H54 (cell line): ENCODE measurements at places on chromosomes 7 and 10.

GRCh38 chr7:16594676-16595075 lies 50.9 kb downstream of the ANKMY2 start:
- no peak for DNase-seq

GRCh38 chr10:30789806-30790205 lies 160.3 kb upstream of the LYZL2 start:
- no peak for DNase-seq

DNA sequence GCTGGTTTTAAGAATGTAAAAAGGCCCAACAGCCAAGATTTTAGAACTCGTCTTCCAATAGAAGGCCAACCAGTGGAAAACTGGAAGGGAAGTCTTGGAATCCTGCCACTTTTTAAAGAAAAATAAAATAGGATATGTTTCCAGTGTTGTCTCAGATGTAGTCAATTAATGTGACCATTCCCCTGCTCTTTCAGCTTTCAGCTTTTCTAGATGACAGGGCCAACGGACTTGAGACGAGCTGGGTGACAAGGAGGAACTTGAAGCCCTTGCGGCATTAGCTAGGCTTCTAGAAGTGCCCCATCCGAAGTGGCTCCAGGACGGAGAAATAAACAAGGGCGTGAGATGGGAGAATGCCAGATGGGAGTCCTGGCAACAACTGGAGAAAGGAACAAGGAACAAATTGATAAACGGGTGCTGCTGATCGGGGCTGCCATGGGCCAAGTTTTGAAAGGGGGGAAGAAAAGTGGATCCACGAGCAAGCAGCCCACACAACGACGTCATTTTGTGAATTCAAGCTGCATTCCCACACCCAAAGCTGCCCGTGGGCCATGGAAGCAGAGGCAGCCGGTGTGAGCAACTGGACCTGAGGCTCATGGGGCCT lies 42.3 kb downstream of the CTBP2 start:
- no peak for DNase-seq

DNA sequence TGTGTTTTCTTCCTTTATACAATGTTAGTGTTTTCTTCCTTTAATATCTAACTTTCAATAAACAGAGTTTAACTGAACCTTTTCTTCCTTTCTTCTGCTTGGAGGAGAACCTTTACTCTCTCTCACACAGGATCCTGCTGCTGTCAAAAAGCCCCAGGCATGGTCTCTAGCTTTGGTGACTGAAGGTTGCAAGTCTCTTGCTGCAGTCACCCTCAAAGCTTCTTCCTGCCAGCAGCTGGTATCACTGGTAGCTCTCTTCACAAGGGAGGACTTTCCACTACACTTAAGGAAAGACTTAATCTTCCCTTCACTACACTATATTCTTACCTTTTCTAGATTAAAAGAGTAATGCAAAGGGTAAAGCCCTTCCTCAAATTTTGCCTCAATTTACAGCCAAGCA lies 153.4 kb downstream of the SGMS1 start:
- no peak for DNase-seq

DNA sequence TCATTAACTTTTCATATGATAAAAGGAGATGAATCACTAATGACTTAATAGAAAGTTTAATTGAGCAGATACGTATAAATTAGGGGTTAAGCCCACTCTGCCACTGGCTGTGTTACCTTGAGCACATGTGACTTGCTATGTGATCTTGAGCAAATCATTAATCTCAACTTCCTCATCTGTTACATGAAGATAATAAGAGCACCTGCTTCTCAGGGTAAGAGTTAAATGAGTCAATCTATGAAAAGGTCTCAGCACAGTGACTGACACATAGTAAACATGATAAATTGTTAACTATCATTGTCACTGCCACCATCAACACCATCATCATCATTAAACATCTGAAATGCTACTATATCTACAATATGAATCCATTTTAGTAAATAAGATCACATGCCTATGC lies 110.8 kb downstream of the TPK1 start:
- no peak for DNase-seq

DNA sequence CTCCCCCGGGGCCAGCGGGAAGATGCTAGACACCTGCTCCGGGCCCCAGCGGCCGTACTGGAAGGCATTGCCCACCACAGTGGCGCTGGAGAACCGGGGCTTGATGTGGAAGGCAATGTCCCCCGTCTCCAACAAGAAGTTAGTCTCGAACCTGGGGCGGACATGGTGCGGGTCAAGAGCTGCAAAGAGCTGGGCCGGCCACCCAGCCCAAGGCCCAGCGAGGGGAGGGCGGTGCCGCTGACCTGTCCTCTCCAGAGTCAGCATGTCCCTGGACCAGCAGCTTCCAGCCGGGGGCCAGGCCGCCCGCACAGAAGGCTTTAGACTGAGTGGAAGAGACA lies 551 bp downstream of the GRIFIN start:
- no peak for DNase-seq

GRCh38 chr10:71390461-71390835 lies 6.3 kb upstream of the CDH23 start:
- DNase-seq, result no peak

DNA sequence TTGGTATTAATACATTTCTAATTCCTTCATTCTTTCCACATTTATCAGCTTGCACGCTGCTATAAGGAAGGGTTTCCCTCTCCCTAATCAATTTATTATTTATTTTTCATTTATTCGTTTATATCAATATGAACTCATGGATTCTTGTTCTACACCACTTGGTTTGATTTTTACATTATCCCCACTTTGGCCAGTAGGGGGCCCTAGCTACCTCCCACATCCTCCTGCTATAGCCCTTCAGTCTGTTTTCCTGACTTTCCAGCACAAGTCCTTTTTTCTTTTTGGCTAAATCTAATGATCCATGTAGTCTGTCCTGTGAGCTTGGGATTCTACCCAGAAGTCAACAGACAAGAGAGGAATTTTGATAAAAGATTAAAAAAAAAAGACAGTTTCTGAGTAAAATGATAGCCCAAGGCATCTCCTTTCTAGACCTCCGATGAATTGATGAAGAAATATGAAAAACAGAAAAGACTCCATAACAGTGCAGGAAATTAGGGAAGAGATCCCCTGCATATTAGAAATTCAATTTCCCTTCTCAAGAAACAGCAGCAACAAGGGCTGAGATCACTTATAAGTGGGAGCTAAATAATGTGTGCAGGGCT lies 47.7 kb downstream of the LYZL2 start:
- peak; percentile 26 for DNase-seq

DNA sequence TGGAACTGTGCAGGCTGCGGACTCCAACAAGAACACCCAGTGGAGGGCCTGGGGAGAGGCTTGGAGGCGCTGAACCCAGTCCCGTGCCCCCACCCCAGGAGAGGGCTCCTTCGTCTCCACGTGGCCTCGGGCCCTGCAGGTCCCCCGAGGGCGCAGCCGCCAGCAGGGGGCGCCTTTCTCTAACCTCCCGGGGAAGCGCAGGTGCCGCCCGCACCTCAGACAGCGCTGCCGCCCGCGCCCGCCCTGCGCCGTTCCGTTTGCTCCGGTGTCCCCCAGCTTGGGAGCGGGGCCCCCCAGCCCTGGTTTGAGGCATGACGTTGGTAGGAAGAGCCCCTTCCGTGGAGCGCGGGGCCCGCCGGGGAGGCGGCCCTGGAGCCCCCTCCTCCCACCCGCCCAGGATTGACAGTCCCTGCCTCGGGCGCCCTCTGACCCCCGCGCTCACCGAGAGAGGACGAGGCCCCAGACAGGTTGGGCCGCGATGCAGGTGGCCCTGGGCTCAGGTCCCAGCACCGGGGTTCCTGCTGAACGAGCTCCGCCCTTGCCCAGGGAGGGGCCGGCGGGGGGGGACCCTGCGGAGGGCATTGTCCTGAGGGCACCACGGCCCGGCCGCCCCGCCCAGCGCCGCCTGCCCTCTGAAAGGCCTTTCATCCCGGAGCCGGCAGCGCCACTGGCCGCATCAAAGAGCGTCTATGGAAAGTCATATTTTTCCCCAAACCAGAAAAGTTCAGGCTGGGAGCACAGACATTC lies 42.8 kb downstream of the FOXL3 start:
- DNase-seq, result peak; percentile 99

DNA sequence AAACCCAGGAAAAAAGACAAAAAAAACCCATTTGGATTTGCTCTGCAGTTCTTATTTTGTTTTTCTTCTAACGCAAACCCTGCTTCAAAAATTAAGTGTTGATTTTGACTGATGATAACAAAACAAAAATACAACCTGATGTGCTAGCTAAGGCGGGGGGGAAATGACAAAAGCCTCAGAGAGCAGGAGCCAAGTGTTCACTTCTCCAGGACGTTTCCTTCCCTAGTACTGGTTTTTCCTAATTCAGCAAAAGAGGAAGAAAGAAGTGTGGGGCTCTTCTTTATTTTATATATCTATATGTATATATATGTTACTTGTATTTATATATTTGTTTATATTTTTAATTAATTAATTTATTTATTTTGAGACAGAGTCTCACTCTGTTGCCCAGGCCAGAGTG lies 28.0 kb downstream of the SNX10 start:
- no peak for DNase-seq

DNA sequence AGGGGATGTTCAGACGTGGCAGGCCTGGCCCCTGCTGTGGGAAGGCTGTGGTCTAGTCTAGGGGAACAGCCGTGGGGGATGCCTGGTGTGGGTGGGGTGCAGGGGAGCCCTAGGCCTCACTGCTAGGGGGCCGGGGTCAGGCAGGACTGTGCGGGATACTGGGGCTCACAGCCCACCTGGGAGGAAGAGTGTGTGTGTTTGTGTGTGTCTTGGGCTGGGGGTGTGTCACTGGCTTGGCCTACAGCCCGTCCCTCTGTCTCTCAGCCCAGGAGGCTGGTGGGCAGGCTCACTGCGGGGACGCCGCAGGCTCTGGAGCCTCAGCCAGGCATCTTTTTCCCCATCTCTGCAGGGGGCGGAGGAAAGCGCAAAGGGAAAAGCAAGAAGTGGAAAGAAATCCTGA lies 118.8 kb downstream of the GRK5 start:
- DNase-seq, result no peak

DNA sequence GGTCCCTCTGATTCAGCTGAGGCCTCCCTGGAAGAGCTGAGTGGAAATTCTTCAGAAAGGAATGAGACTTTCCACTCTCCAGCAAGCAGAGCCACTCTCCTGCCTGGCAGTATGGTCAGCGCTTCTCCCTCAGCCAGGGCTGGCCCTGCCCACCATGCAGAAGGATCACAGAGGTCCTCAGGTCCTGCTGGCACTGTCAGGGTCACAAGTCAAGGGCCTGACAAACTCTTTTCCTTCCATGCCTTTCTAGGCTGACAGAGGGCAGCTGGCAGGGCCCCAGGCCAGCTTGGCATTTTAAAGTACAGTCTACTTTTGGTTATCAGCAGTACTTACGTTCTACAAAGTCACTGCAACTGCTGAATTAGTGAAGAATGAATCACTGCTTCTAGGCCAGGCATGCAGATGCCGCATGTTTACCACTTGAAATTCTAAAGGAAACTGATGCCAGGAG lies 119.3 kb upstream of the FRMD4A start:
- peak; percentile 21 for DNase-seq

GRCh38 chr10:99374526-99374925 lies 45.4 kb downstream of the CNNM1 start:
- DNase-seq, result no peak

- no peak for DNase-seq
Measured at GRCh38 chr7:94412762-94413322, 18.1 kb downstream of the COL1A2 start.

- no peak for DNase-seq
Measured at GRCh38 chr7:91551377-91552175, 287.3 kb downstream of the FZD1 start.

DNA sequence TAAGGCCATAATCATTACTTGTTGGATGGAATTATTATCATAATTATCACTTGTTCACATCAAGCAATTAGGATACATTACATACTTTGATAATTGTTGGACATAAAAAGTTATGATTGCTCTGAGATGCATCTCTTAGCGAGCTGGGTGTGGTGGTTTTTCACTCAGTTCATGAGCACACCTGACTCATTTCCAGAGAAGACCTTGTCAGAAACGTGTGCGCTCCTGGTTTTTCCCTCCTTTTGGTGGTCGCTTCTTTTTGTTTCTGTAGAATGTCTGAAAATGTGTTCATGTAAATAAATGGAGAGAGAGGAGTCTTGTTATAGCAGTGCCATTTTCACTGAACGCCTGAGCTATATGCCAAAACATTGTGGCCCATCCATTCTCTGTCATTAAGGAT lies 141.3 kb downstream of the PAXIP1 start:
- DNase-seq, result no peak

DNA sequence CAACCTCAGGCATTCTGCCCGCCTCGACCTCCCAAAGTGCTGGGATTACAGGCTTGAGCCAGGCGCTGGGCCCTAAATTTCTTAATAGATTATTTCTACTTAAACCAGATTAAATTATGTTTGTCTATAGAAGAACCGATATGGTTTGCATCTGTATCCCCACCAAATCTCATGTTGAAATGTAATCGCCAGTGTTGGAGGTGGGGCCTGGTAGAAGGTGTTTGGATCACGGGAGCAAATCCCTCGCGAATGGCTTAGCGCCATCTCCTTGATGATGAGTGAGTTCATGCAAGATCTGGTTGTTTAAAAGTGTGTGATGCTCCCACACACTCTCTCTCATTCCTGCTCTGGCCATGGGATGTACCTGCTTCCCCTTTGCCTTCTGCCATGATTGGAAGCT lies 109.3 kb upstream of the NANOS1 start:
- DNase-seq, result no peak

DNA sequence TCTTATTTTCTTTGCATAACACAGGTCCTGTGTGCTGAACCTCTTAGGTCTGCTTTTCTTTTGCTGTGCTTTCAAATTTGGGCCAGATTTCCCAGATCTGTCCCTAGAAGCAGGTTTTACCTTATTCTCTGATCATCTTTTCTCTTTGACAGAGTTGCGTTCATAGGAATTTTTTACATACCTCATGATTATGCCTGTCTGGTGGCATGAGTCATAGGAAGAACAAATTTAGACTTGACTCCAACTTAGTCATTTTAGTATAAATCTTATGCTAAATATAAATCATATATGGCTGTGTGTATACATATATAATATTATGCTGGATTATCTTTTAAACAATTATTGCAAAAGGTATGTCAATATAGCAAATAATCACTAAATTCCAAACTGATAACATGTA lies 1038.9 kb downstream of the GRM8 start:
- DNase-seq, result no peak

DNA sequence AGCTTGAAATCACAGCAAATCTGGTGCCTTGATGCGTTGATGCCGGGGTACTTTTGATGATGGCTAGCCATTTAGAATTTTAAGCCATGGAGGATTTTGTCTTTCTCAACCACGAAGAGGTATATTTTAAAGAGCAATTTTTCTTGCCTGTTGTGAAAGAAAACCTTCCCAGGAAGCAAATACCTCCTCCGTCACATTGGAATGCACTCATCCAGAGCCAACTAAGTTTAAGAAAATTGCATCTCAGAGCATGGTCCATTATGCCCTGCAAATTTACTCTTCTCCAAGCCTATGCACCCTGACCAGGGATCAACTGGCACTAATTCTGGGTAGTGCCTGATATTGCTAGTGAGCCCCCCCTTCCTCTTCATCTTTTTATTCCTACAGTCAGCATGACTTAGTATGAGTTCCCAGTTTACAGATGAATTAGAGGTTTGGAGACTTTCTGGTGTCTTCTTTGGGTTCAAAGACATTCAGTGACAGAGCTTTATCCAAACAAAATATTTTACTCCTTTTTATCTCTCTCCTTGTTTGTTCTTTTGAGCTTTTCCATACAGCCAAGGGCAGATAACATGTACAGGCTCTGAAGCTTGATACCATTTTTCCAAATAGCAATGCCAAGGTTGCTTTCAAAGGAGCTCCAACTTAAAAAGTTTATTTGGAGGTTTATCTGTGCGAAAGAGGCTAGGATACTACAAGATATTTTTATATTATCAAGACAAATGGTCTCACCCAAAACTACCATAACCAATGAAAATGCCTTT lies 56.6 kb upstream of the ANK3 start:
- DNase-seq, result no peak

- DNase-seq, result peak; percentile 38
Measured at GRCh38 chr7:80722616-80723195, 84.3 kb downstream of the CD36 start.

- DNase-seq, result no peak
Measured at GRCh38 chr10:22158426-22158825, 59.4 kb downstream of the EBLN1 start.
